Effector CD8-positive, alpha-beta T cell (primary cell): ENCODE measurements at places on chromosomes 4 and X.

DNA sequence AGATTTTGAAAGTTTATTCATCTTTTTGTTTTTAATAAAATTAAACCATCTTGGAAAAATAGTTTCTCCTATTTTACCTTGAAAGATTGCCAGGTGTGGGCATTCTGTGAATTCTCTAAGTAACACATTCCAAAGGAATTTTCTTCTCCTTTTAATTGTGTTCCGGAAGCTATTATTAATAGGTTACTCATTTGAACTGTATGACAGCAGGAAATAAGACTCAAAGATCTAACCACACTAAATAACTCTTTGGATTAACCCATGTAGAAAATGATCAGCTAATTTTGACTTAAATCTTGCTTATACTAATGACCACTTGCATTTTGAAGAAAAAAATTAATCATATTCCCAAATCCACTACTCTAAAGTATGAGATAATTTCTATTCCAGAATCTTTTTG lies 17.6 kb upstream of the CCNI start:
- no peak for DNase-seq

- DNase-seq, result no peak
Measured at GRCh38 chrX:1717373-1717772, 102.5 kb downstream of the ASMT start.

- no peak for DNase-seq
Measured at GRCh38 chr4:2871466-2871865, 27.8 kb downstream of the ADD1 start.

GRCh38 chr4:137531168-137531985 lies 917 bp downstream of the PCDH18 start:
- no peak for DNase-seq

- no peak for DNase-seq
Measured at GRCh38 chr4:147777456-147778091, 45.7 kb downstream of the ARHGAP10 start.

DNA sequence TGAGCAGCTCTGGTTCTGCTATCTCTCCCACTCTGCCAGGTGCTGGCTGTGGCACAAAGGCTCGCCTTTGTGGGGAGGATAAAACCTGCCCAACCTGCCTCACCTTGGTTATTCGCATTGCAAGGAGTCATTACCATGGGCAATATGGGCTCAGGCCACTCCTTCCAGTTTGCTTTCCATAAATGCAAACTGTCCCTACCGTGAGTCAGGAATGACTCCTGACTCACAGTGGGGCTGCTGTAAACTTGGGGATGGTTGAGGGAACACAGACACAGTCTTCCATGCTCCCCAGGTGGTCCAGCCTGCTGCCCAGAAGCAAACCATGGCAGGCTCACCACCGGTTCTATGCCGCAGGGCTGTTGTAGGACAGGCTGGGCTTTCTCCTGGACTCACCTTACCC lies 36.1 kb downstream of the COQ2 start:
- no peak for DNase-seq

- no peak for DNase-seq
Measured at GRCh38 chr4:188143731-188144130, 4.5 kb downstream of the TRIML1 start.

DNA sequence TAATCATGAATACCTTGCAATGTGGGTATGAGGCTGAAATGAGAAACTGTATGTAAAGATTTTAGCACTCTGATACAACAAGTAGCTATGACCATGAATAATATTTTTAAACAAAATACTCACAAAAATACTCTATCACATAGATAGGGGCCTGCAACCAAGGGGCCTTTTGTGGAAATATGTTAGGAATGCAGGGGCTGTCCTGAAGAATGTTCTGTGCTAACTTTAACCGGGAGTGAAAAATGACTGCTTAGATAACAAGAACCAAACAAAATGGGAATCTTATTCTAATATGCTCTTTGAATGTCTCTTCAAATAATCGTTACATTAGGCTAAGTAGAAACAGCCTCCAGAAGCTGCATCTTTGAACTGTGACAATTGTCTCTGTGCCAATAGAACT lies 37.9 kb upstream of the GYPA start:
- no peak for DNase-seq

DNA sequence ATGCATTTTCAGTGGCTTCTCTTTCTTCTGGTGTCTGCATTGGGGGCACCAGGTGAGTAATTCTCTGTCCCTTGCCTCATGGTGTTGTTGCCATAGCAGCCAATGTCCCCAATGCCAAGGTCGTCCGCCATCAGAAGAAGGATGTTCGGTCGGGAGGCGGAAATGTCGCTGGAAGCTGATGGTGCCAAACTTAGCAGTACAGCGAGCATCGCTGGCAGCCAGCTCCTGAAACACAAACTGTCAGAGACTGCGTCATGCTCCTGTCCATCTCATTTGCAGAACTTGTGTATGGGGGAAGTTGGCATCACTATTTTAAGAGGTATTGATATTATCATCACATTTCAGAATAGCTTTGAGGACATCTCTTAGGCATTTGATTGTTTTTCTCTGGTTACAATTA lies 29.1 kb upstream of the ARSD start:
- DNase-seq, result no peak

DNA sequence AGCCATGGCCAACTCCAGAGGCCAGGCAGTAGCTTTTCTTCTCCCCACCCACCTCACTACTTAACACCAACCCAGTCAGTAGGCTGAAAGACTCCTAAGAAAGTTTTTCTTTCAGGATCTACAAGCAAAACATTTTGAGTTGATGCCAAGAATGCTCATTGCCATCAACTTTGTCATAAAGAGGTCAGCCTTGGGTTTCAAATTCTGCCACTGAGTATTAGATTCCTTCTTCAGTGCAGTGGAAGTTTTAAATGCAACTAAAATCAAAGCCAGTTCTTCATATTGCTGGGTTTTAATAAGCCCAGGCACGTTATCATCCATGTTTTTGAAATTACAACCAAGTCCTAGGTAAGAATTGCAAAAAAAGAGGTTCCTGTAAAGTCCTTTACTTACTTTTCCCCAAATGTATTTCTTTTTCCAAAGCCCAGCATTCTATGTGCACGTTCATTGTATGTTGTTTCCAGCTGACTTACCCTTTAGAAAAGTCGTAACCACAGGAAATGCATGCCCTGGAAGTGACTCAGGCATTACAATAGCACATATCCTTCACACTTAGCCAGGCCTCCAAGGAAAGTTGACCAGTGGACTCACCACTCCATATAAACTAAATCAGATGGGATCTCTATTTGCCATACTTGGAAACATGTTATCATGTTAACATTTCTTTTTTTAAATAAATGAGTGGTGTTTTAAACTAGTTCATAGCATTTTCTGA lies 229.9 kb downstream of the SOX3 start:
- no peak for DNase-seq

GRCh38 chrX:331151-331824 lies 12.7 kb upstream of the GTPBP6 start:
- no peak for DNase-seq

- DNase-seq, result no peak
Measured at GRCh38 chrX:136679531-136679930, 31.6 kb downstream of the CD40LG start.

DNA sequence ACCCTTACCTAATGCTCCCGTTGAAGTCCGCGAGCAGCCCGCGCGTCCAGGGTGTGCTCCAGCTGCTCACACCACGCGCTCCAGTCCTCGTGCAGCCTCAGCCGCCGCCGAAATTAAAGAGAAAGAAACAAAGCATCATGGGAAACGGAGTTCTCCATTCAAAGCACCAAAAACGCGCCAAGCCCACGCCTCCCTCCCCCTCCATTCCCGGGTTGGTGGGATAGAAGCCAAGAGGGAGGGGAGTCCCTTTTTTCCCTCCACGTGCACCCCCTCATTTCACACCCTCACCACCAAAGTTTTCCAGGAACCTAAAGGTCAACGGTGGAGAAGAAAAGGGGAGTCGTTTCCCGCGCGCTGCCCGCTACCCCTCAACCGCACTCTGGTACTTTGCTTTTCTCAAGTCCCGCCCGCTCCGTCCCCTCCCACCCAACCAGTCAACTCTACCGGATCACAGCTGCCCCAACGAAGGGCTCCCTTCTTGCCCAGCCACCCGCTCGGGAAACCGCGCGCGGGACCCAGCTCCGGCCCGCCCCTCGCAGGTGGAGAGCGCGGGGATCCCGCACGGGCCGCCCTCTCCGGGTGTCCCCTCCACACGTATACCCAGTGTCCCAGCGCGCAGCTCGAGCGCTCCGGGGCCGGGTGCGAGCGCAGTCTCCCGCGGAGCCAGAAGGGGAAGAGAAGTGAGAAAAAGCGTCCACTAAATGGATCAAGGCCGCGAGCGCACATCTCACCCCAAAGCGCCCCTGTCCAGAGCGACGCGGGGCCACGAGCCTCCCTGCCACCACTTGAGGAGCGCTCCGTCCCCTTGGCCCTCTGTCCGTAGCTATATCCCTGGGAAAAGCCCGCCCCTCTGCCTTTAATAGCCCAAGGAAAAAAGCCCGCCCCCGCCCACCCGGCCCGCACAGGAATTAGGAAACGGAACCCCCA lies 65.1 kb upstream of the CCDC160 start:
- DNase-seq, result no peak

DNA sequence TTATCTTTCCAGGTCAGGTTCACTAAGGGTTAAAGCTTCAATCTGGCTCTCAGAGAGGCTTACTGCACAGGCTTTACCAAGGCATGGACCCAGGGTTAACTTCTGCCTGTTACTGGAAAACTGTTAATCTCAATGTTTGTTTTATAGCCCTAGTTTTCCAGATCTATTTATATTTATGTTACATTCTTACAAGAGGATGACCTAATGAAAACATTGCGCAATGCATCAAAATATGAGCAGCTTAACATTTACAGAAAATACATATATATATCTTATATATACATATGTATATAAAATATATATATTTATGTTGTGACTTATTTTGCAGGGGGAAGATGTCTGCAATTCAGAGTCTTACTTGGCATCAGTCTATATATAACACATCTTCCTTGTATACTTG lies 112.3 kb downstream of the PCDH19 start:
- no peak for DNase-seq

DNA sequence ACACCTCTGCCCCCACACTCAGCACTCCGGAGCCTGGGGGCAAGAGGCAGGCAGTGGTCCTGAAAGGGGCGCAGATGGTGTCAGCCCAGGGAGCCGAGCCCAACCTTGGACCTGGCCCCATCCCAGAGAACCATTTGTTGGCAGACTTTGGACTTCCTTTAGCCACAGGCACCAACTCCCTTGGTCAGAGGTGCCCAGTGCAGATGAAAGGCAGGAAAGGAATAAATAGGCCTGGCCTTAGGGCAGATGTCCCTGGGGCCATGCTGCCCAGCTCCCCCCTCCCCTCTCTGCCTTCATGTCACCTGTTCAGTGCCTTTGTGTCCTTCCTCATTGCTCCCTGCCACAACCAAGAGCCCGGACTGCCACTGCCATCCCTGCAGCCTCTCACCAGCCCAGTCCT lies 52.8 kb downstream of the SEL1L3 start:
- no peak for DNase-seq

DNA sequence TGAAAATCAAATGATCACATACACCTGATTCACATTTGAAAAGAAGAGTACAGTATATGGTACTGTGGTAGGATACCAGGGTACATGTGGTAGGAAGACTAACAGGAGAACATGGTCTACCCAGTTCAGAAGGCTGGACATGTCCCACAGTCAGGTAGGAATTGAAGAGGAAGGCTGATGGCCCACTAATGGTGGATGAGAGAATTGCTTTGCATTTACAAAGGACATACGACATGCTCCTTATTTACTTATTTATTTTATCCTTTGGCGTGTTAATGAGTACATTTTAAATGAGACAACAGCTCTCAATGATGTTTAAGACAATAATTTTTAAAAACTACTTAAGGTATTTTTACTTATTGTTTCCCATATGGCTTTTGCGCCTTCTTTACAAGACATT lies 106.7 kb upstream of the BMP2K start:
- DNase-seq, result no peak

GRCh38 chrX:48905090-48905790 lies 6.2 kb downstream of the SLC35A2 start:
- no peak for DNase-seq

- no peak for DNase-seq
Measured at GRCh38 chr4:177385576-177386277, 56.5 kb downstream of the AGA start.

- DNase-seq, result no peak
Measured at GRCh38 chr4:127284236-127284635, 348.5 kb upstream of the INTU start.

- no peak for DNase-seq
Measured at GRCh38 chrX:125089761-125090445, 229.8 kb upstream of the TEX13C start.

DNA sequence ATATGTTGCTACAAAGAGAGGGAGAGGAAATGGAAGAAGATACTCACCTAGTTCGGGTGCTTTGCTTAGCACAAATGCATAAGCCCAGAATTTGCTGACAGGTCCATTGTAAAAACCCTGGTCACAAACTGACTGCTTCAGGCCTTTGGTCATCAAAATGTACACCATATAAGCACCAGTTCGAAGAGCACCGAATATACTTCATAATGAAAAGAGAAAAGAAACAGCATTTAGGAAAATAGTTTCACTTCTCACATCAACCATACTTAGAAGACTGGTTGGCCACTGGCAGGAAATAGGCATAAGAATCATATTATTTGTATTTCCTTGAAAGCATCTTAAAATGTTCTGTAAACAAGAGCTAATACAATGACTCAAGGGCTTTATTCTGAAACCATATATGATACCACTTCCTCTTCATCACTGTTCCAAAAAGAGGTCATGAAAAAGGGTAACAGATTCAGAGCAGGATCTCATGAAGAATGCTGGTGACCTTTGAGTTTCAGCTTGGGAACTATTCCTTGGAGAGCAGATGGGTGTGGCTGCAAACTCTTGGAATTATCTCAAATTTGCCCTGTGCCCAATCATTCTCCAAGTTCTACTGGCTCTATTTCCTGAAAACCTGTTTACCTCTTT lies 138.7 kb downstream of the ELOVL6 start:
- no peak for DNase-seq

DNA sequence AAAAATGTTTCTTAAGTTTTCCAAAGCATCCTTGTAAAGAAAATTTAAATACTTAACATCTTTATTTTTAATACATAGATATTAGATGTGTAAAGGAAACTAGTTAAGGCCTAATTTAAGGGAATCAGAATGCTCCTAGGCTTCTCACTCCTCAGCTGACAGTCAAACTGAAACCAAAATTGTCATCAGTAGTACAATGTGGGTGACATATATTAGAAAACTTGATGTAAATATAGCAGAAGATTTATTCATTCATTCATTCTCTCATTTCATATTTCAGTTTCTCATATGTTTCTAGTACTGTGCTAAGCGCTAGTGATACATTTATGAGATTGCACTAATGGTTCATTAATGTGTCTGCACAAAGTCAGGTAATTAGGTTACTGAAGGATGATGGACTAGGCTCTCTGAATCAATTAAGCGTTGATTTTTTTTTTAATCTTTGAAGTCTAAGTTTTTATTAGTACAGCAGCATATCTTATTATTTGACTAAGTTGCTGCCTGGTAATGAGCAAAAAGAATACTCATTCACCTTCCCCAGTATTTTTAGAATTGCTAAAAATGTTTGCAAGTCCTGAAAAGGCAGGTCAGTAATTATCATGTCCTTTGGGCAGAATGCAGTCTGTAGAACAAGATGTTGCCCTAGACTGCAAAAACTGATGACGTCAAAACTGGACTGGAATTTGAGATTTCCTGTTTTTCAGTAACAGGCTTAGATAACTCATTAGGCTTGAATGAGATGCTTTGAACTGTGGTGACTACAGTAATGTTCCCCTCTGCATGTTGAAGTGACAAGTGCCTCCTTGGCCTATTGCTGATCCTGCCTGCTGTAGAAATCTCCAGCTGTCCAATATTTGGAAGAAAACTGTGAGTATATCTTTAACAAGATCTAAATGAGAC lies 128.7 kb downstream of the ARHGAP24 start:
- DNase-seq, result no peak
